Fibroblast of villous mesenchyme (primary cell): ENCODE measurements at places on chromosomes 3 and 15. TPM values are rescaled to one million over a fixed set of nuclear protein-coding genes. Genes with fewer than 3 reads are reported as not detected.

Gene CNTN3
- total RNA-seq: 1.6 and 6.5 TPM in 2 replicates

Gene COL8A1
- total RNA-seq: 324 and 401 TPM in 2 replicates

Gene GPR87
- 0.43 TPM in 1 of 2 replicates, not detected in the other for total RNA-seq

DNA sequence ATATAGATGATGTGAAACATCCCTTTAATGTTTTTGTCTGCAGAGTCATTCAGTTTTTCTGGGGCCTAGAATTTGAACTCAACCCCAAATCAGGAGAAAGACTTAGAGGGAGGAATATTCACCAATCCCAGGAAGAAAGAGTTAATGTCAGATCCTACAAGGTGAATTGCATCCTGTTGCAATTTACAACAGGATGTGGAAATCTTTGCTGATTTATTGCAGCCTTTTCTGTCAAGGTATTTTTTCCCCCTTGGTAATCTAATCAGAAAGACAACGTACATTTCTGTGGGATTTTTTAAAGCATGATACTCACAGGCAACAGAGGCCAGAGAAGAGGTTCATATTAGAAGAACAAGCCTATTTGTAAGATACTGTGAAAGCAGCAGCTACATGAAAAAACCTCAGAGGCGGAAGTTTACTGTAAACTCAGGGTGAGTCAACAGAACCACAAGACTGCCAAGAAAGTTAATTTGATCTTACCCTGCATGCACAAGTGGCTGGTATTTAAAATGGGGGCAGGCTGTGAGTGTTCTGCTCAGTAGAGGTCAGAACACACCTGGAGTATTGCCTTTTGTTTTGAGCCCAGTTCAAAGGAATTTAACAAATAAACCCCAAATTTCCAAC lies 531.9 kb downstream of the AGBL1 start:
- peak; percentile 54 for DNase-seq

DNA sequence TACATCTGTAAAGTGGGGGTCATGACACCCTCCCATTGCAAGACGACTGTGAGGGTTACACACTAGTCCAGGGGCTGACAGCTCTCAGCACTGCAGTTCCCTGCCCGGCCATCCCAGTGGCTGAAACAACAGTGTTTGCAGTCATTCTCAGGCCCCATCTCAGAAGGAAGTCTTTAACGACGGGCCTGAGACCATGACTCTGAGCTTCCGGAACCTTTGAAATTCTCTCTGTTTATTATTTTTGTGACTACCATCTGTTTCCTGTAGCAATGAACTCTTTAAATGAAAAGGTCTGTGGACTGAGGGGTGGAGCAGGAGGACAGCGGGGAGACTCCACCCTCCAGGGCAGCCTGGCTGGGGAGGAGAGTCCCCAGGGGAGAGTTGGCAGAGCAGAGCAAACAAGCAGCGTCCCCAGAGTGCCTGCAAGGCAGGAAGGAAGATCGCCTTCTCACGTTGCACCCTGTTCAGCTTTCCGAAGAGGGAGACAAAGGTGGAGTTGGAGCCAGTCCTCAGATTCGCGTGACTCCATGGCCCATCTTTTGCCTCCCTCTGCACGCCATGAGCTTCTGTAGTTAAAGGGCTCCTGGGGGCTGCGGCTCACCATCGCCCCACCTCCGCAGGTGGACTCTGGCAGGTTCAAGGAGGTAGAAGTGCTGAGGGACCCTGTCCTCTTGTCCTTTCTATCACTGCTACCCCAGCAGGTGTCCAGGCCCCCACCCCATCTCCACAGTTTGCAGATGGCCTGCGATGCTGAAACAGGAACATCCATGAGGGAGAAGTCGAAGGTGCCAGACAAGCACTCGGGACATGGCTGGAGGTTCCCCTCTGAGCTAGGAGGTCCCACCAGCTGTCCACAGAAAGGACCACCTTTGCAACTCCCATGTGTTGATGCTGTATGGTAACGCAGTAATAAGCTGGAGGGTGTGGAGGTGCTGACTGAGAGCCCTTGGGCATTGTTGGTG lies 525.8 kb upstream of the PROK2 start:
- DNase-seq: peak; percentile 87

DNA sequence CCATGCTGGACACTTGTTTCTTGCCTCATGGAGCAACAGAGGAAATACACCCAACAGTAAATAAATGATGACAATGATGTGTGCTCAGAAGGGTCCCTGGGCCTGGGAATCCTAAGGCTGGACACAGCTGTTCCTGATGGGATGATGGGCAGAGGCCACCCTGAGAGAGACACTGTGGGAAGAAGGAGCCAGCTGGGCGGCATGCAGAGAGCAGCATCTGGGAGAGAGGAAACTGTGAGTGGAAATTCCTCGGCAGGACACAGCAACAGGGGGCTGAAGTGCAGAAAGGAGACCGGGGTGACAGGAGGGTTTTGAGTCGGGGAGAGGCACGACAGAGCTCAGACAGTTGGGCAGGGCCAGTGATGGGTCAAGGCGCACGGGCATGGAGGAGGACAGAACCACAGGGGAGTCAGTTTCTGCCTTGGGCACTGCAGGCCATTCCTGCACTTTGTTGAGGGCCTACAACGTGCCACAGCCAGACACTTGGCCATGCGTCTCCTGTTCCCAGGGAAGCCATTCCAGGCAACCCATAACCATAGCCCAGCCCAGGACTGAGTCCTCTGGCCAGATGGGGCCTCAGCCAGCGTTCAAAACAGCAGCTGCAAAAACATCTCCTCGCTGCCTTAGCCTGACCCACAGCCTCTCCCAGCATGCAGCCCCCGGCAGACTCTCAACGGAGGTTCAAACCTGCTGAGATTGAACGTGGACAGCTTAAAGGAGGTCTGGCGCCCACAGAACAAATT lies 36.7 kb upstream of the SLC6A1 start:
- no peak for DNase-seq

DNA sequence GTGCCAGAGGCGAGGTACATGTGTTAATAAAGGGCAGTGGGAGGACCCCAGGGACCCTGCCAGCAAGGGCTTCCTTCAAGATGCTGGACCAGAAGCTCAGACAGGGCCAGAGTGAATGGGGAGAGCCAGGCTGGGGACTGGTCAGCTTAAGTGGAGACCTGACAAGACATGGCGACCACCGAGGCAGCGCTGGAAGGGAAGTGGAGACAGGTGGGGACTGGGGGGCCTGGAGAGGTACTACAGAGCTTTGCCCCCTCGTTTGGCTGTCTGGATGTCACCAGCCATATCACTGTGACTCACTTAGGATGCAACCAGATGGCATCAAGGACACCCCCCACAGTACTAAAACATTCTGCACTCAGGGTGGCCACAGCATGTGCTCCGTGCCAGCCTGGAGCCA lies 97.9 kb downstream of the ADCY5 start:
- DNase-seq: no peak

DNA sequence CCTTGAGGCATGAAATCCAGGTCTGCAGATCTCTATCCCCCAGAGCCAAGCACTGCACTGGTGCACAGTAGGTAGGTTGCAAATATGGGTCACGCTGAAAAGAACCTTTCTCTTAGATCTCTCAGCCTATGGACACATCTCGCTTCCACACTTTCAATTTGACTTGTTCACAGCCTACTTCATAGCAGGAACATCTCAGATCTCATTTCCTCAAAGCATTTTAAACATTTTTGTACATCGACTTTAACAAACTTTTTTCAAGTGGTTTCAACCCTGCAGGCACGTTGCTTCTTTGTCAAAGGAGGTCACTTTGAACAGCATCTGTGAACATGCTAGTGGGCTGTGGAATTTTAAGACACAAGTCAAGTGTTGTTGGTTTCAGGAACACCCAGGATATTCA lies 76.0 kb downstream of the SLC12A8 start:
- no peak for DNase-seq

- DNase-seq: no peak
These were observed 379.2 kb downstream of the VPS13C start for GRCh38 chr15:61681038-61681418.

DNA sequence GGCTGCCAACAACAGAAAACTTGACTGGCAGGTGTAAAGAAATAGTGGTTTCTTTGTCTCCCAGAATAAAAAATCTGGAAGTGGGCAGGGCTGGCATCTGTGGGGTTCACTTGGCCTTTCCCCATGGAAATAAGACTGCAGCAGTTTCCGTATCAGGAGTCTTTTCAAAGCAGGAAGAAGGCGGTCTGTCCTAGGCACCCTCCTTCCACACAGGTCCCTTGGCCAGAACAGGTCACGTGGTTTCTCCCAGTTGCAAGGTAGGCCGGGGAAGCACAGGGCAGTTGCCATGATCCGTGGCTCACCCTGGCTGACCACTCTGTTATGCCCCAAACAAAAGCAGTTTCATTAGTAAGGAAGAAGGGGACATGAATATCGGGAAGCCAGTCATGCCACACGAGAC lies 45.4 kb downstream of the ZDHHC19 start:
- no peak for DNase-seq

DNA sequence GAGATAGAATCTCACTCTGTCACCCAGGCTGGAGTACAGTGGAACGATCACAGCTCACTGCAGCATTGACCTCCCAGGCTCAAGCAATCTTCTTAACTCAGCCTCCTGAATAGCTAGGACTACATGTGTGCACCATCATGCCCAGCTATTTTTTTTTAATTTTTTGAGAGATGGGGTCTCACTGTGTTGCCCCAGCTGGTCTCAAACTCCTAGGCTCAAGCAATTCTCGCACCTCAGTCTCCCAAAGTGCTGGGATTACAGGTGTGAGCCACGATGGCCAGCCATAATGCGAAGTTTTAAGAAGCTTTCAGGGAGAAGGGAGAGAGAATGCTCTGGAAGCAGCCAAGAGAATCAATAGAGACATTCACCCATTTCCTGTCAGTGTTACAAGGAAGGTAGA lies 42.7 kb downstream of the PRKAR2A start:
- no peak for DNase-seq

- DNase-seq: no peak
These were observed 123.3 kb upstream of the GRM7 start for GRCh38 chr3:6737630-6738029.

GRCh38 chr3:61152071-61152470 lies 99.2 kb downstream of the FHIT start:
- no peak for DNase-seq

DNA sequence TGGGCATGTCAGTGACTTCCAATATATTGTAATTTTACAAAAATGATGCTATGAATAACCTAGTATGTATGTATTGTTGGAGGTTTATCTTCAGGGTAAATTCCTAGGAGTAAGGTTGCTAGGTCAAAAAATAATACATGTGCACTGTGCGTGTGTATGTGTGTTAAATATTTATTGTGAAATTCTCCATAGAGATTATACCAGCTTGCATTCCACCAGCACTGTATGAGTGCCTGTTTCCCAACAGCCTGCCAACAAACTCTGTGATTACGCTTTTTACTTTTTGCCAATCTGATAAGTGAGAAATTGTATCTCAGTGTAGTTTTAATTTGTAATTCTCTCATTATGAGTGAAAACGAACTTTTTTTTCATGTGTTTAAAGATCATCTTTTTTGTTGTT lies 12.6 kb upstream of the IGF2BP2 start:
- peak; percentile 72 for DNase-seq

DNA sequence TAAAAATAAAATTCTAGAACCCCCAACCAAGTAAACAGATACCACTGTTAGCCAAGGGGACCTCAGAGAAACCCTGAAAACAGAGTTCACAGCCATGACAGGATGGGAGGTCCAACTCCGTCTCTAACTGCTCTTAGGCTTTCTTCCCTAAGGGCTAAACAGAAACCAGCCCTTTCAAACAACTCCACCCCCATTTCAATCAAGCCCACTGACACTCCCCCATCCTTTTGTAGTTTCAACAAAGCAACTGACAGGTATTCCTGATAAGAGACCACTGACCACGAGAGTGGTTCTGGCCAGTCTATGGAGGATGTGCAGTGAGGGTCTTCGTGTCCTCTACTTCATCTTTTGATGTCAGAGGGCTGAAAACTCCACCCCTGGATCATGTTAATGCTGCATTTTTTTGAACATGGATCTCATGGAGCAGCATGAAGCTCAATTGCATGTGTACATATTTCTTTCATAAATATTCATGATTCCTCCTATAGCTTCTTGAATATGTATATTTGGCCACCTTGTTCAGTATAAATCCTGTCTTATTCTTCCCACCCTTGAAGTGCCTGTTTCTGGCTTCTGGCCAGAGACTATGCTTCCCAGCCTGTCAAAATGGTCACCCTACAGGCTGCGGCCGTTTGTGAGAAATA lies 222.6 kb downstream of the OSBPL10 start:
- no peak for DNase-seq

DNA sequence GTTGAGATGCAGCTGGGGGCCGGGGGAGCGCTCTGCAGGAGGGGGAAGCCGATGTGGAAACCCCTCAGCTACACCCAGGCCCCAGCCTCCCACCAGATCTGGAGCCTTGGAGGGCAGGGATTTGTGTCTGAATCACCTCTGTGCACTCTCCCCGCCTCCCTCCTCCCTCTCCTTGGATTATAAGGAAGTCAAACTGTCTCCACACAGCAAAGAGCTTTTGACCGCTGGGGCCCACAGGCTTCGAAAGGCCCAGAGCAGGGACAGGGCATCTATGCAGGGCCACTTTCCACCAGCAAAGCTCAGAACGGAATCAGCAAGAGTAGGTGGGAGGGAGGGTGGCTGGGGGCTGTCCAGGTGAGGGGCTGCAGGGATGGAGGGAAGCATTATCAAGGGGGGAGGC lies 68.9 kb downstream of the IQSEC1 start:
- no peak for DNase-seq

GRCh38 chr3:105885256-105885655 lies 16.4 kb upstream of the CBLB start:
- DNase-seq: no peak
